Dorsolateral prefrontal cortex (tissue), 122 donors: ENCODE measurements at places on chromosomes 11 and 22.

- peak; percentile 59 for DNase-seq
Observed at GRCh38 chr22:46542011-46542985, 4.9 kb upstream of the CELSR1 start.

GRCh38 chr11:77198440-77198849, 70.4 kb downstream of the MYO7A start:
- no peak for DNase-seq

DNA sequence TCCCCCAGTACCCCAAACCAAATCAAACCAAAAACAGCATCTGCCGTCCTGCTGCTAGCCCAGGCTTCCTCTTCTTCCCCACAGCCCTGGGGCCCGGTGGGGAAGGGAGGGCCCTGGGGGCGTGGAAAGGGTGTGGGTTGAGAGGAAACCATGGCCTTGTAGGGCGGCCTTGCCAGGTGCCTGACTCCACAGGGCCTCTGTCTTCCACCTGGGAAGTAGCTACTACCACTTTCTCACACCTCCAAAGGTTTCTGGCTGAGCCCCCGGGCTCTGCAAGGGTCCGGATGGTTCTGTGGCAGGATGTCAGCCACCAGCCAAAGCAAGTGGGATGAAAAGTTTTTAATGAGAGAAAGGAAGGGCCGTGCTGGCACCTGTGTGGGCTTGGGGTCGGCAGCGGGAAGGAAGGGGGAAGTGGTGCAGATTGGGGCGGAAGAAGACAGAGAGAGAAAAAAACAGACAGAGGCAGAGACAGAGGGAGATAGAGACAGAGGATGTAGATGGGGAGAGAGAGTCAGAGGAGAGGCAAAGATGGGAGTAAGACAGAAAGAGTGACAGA, 10.5 kb downstream of the TPST2 start:
- DNase-seq: no peak

DNA sequence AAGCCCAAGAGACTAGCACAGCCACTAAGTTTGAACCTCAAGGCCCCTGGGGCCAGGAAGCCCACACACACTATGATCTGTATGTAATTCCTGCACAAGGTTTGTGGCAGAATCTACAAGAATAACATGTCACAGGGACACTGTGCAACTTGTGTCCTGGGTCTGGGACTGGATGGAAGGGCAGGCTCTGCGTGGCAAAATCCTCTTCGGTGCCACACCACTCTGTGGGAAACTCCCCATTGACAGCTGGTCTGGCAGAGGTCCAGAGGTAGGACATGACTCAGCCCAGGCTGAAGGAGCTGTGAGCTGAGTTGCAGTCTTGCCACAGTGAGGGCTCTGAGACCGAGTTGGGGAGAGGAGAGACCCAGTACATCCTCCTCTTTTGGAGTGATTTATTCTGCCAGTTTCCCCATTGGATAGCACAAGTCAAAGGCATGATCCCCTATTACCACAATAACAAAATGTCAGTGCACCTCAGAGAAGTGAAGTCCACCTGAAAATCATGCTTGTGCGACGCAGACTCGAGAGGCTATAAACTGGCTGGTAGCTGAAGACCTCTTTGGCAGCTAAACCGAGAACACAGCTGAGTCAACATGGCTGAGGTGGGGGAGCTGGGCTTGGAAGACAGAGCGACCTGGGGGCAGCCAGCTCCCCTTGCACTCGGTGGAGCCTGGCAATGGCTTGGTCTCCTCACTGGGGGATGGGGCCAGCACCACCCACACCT, 23.3 kb upstream of the SERPIND1 start:
- peak; percentile 47 for DNase-seq

- DNase-seq: no peak
Observed at GRCh38 chr11:27512238-27512637, 5.7 kb upstream of the LIN7C start.

GRCh38 chr22:48414651-48415050, 1413.0 kb downstream of the BRD1 start:
- DNase-seq: no peak
